ENCODE measurements at places on chromosomes 12 and 14. TPM values are rescaled to one million over a fixed set of nuclear protein-coding genes. Genes with fewer than 3 reads are reported as not detected.

The INHBC gene
- total RNA-seq, result 0.31 TPM

DNA sequence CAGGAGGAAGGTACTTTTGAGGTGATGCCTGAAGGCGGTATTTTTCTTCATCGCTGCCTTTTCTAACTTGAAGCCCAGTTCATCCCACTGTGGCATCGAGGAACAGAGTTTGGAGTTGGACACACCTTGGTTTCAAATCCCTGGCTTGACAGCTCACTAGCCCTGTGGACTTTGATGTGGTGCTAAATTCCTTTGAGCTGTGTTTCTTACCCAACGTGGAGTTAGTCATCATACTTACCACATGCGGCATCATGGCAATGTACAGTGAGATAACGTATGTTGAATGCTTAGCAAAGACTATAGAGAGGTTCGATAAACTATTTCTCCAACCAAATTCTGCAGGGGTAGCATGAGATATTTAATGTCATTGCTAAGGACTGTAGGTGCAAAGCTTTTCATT lies 3.4 kb downstream of the PLEKHG3 start:
- no peak for DNase-seq

GRCh38 chr12:131912518-131913274 lies 16.4 kb upstream of the PUS1 start:
- no peak for DNase-seq

GRCh38 chr12:23895792-23896218 lies 53.7 kb downstream of the SOX5 start:
- DNase-seq, result no peak

- no peak for DNase-seq
Observed at GRCh38 chr14:63960926-63961567, 108.2 kb downstream of the SYNE2 start.

- no peak for DNase-seq
Observed at GRCh38 chr12:66549050-66549389, 129.9 kb downstream of the GRIP1 start.

GRCh38 chr12:120457133-120457532 lies 10.9 kb downstream of the GATC start:
- no peak for DNase-seq

GRCh38 chr14:51581017-51581881 lies 70.5 kb upstream of the FRMD6 start:
- no peak for DNase-seq

The EPS8 gene
- 19.1 TPM for total RNA-seq

GRCh38 chr12:18430425-18431048 lies 169.2 kb downstream of the PIK3C2G start:
- DNase-seq, result no peak

DNA sequence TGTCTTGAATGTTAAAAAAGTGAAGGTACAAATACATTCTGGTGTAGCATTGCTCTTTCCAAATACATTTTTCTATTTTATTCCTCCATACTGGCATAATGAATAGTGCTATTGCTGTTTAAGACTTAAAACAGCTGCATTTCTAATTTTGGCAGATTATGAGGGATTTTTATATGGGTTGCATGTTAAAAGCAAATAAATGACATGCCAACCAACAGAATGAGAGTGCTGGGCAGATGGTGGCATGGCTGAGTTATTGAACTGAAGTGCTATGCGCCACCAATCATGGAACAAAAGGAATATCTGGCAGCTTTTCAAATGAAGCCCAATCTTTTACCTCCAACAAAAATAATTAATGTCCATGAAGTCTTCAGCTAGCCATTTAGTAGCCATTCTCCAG lies 215.0 kb downstream of the PRKD1 start:
- DNase-seq, result no peak

DNA sequence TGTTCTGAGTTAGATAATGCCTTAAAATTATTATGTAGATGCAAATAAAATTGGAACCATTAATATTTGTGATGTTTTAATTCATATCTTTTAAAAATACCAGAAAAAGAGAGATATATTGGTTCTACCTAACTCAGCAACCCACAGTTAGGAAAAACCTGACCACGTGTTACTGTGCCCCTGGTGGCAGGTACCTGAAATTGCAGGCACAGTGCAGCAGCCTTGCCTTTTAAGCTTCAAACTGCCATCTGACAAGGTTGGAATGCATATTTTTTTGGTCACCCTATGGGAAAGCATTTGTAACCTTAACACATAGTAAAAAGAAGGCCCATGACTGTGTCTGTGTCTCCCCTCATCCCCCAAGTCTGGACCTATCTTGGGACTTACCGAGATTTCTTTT lies 109.4 kb upstream of the NOS1 start:
- no peak for DNase-seq

The CBLN3 gene
- 4.8 TPM for total RNA-seq

GRCh38 chr12:69495071-69495470 lies 24.9 kb downstream of the FRS2 start:
- DNase-seq, result no peak

GRCh38 chr14:35949920-35950513 lies 123.9 kb downstream of the BRMS1L start:
- no peak for DNase-seq

DNA sequence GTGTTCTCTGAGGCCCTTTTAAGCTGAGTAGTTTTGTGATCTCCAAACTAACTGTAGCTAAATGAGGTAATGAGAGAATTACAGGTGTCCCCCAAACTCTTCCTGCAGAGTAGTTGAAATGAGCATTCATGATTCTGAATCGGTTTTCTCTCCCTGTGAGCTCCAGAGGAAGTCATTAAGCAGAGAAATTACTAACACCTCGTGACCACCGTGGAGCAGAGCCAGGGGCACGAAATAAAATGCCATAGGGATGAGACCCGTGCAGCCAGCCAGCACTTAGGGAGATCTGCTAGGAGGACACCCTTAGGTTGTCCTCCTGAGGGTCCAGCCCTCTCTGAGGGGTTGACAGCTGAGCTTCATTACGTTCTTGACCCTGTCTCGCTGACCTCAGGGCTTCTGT lies 79.5 kb downstream of the SLC25A47 start:
- no peak for DNase-seq

The ZFHX2 gene
- total RNA-seq, result 13.7 TPM

- DNase-seq, result no peak
Observed at GRCh38 chr12:24352363-24352762, 402.9 kb upstream of the SOX5 start.

DNA sequence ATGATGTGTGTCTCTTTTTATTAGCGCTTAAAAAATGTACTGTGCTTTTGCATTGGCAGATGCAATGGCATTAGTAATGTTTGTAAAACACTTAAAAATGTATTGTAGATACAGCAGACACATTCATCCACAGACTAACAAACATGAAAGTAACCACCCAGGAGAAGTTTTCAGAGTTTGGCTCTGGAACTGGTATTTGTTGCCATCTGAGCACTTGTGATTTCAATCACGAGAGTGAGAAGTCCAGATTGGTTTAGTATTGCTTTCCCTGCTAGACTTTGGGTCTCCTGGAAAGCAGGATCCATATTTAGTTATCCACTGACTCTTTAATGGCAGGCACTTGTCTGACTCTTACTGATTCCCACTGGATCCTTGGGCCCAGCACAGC lies 13.2 kb downstream of the RASSF8 start:
- DNase-seq, result no peak

GRCh38 chr14:82778601-82779000 lies 1244.9 kb upstream of the SEL1L start:
- no peak for DNase-seq

GRCh38 chr12:27158297-27158696 lies 75.9 kb upstream of the C12orf71 start:
- no peak for DNase-seq

The PSMB5 gene
- 124 TPM for total RNA-seq

DNA sequence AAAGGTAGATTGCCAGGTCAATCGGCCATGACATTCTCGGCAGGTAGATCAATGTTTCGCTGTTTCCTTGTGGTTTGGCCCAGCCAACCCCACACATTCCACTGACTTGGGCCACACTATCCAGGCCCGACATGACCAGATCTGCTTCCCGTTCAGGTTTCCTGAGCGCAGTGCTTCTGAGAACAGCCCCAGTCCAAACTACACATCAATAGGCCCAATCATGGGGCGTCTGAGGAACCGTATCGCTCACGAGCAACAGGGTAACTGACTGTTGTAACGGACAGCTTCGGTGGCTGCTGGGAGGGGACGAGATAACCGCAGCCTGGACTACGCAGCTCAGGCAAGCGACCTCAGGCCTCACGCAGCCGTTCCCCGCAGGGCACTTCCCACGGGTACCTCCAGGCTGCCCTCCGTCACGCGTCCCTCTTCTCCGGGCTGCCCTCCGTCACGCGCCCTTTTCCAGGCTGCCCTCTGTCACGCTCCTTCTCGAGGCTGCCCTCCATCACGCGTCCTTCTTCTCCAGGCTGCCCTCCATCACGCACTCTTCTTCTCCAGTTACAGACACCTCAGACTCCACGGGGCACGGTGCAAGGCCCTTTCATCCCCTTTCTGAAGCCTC lies 14.7 kb downstream of the ZNF605 start:
- no peak for DNase-seq

- DNase-seq, result no peak
Observed at GRCh38 chr12:51323317-51323960, 535 bp downstream of the BIN2 start.

- no peak for DNase-seq
Observed at GRCh38 chr12:62332598-62332997, 72.4 kb downstream of the USP15 start.

The C12orf54 gene
- total RNA-seq, result 0.38 TPM

The CD163 gene
- total RNA-seq, result 0.22 TPM

DNA sequence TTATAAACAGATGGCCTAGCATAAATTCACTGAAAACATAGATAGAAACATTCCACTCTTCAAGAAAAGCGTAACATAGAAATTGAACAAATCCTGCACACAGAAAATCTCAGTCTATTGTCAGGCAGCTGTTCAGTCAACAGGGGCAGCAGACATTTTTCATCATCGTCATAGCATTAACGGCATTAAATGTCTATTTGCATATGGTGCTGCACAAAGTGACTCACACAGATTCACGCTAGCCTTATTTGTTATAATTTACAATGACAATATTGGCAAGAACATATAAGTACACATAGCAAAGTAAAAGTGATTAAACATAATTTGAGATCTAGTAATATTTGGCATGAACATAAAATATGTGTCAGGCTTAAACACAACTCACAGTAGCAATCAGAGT lies 95.7 kb downstream of the CEP128 start:
- no peak for DNase-seq

DNA sequence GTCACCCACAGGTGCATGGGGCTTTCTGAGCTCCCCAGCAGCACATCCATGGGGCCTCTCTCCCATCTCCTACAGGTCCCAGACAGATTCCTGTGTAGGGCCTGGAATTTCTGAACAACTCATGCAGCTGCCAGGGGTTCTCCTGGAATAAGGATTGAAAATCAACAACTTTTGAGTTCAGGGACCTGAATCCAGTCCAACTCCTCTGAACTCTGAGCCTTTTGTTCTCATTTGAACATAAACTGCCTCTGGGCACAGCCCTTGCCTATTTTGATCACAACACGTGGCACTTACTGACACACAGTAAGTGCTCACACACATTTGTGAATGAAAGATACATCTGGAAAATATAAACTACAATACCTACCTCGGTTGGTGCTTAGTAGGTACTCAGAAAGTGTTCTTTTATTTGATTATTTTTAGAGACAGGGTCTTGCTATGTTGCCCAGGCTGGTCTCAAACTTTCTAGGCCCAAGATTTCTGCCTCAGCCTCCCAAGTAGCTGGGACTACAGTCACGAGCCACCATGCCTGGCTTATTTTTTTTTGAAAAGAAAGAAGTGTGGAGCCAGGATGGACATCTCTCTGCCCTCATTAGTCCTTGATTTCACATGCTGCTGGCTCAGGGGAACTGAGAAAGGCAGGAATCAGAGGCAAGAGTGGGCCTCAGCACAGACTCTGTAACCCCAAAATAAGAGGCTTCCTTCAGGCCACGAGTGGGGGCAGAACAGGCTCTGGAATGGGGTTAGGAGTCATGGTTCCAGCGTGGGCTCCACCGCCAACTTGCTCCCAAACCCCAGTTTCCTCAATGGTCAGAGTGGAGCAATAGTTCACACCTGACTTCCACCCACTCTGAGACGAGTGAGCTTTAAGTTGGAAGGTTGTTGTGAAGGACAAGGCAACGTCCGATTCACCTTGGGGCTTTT lies 27.0 kb downstream of the SYNE3 start:
- DNase-seq, result no peak

DNA sequence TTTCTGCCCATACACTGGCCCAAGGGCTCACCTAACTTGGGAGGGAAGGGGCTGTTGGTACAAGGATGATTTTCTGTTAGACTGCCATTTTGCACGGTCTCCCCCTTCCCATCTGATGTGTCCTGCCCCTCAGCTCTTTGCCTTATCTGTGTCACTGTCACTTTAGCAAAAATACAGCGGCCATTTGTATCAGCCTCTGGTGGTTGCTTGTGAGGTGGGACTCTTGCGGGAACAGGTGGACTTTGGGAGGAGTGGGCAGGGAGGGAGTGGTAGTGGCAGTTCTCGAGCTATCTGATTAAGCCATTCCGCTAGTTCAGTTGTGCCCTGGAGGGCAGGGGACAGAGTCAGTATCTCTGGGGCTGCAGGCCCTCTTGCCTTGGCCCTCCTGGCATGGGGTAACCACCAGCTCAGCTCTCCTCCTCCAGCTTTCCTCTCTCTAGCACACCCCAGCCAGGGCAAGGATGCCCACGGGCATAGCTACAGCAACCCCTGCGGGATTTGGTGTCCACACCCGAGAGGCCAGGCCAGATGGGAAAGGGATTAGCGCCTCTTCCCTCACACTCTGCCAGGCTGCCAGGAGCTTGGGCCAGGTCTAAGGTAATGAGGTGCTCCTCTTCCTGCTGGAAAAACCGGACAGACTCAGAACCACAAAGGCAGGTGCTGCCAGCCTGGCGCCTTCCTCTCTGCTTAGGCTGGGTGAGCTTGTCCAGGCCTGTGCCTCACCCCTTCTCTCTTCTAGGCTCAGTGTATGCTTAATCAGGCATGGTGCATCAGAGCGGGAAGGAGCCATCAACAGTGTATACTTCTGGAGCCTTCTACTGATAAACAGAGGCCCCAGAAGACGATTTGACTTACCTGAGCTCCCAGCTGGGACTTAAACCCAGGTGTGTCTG lies 8.7 kb downstream of the SLC48A1 start:
- DNase-seq, result no peak

- no peak for DNase-seq
Observed at GRCh38 chr14:45136399-45136798, 669 bp downstream of the FANCM start.

DNA sequence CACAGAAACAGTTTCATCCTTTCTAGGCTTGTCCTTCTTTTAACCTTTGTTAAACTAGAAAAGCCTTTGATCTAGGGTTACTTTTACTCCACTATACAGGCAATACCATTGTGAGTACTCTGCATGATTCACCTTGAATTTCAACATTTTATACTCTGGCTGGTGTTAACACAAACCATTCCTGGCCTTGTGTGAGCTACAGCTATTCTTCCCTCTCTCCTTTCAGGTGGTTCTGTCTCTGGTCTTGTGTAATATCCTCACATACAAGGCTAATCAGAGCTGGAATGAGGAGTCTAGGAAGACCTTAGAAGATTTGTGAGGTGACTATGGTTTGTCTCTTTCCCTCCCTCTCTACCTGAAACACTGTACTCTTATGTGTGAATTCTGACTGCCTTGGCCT lies 837.4 kb upstream of the USP15 start:
- DNase-seq, result no peak
